ENCODE measurements at places on chromosomes 7 and 10.
A peak's percentile ranks its signal among the peaks of the same experiment; 100 is the strongest.

DNA sequence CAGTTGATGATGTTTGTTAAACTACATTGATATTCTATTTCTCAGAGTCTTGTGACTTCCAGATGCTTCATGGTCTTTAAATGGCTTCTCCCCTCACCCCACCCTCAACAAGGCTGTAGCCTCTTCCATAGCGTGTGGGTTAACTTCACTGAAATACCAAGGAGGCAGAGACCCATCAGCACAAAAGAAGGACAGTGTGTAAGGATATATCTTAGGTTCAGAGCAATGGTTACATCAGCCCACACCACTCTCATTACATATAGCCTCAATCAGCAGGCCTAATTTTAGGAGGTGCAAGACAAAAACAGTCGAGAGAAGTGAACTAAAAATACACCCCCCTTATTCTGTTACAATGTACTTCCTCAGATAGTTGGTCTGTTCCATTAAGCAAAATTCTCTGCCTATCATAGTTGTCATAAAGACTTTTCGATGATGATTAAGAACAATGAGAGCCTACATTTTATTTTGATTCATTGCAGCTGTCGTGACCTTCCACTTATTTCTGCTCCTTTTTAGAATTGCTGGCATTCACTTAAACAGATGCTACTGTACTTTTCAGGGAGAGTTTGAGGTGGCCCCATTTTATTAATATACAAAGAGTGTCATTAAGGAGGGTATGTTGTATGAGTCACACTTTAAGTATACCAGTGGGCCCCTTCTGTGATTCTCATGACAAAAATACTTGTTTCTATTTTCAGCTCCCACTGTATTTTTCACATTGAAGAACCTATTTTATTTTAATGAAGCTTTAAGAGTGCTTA is 52.1 kb downstream of the WIPF3 start:
- peaks cover 3% of the 10 kb centered on the region for H3K4me1 ChIP-seq
- no peak overlapping the region for H3K27ac ChIP-seq
- DNase-seq: no peak
- H3K36me3 ChIP-seq: no peaks in the 10 kb centered on the region
- H3K4me3 ChIP-seq: no peak overlapping the region

- no peak for DNase-seq
- H3K27ac ChIP-seq: no peak overlapping the region
- H3K27me3 ChIP-seq: no peaks in the 10 kb centered on the region
- H3K4me1 ChIP-seq: no peaks in the 10 kb centered on the region
- H3K4me3 ChIP-seq: no peak overlapping the region
These were observed 11.5 kb downstream of the INTS1 start for GRCh38 chr7:1492640-1493039.

GRCh38 chr10:69741671-69742355 is 59.9 kb upstream of the COL13A1 start:
- no peak overlapping the region for H3K27ac ChIP-seq
- H3K27me3 ChIP-seq: no peaks in the 10 kb centered on the region
- no peak overlapping the region for H3K4me3 ChIP-seq
- no peaks in the 10 kb centered on the region for H3K4me1 ChIP-seq

DNA sequence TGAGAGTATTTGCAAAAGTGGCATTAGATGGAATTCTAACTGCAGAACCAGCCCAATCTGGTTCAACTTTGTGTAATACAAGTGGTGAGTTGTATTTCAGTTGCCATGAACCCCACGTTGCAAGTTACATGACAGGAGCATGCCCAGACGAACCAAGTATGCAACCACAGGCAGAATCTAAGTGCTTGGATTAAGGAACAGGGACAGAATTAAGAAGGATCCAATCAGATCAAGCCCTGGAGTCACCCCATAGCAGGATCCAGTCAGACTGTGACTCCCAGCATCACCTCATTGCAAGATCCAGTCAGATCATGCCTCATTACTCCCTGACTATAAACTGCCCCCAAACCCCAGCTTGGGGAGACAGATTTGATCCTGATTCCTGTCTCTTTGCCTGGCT is 388.7 kb upstream of the NRP1 start:
- no peak overlapping the region for H3K4me3 ChIP-seq
- H3K36me3 ChIP-seq: no peaks in the 10 kb centered on the region
- H3K27ac ChIP-seq: no peak overlapping the region
- no peaks in the 10 kb centered on the region for H3K4me1 ChIP-seq
- H3K27me3 ChIP-seq: no peaks in the 10 kb centered on the region
- no peak for DNase-seq

DNA sequence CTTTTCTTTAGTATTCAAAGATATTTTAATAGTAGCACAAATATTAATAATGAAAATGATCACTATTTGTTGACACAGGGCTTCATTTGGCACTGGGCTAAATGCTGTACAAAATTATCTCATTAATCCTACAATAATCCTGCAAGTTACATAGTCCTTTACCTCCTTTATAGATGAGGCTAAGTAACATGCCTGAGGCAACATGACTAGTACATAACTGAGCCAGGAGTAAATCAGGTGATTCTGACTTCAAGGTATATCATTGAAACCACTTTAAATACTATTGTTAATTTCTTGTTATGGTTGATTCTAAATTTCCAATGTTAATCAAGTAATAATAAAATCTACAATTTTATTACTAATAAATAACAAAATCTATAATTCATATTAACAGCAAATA is 39.8 kb downstream of the SEM1 start:
- no peak overlapping the region for H3K4me3 ChIP-seq
- no peaks in the 10 kb centered on the region for H3K4me1 ChIP-seq
- H3K27ac ChIP-seq: peak overlapping the region; percentile 39
- H3K27me3 ChIP-seq: no peaks in the 10 kb centered on the region
- no peak for DNase-seq

Measured in sigmoid colon (tissue), 7 donors.